Right renal pelvis (tissue), 4 donors: ENCODE measurements at places on chromosomes 13 and 19.
A peak's percentile ranks its signal among the peaks of the same experiment; 100 is the strongest.

DNA sequence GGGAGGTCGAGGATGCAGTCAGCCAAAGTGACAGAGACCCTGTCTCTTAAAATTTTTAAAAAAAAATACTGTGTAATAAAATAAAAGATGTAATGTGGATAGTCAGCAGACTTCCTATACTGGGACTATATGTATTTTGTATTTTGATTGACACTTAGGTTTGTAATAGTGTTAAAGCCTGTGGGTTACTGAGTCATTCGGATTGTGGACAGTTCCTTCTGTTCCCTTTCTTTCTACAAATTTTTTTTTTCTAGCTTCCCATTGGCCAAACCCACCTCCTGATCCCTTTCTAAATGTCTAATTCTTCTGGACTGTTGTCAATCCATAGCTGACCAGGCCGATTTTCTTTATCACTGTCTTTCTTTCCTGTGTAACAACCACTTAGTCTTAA lies 108.0 kb downstream of the DNAJC3 start:
- no peak for DNase-seq

- DNase-seq: peak; percentile 45
Measured at GRCh38 chr13:26050568-26051230, 1.1 kb downstream of the SHISA2 start.

DNA sequence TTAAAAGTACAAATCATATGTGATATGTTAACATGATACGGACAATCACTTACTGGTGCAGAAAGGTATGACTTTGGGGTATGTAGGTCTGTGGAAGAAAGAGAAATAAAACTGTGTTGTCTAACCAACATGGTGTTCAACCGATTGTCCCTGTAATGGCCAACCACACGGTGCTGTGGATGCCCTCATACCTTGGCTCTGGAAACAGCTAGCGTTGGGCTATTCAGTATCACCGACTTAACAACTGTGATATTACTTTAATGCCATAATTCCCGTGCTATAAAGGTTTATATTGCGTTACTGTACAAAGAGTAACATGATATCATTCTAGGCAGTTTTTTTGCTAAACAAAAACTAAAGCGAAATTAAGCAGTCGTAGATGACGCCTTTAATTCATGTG lies 448.3 kb downstream of the EFNB2 start:
- DNase-seq: no peak

- DNase-seq: no peak
Measured at GRCh38 chr19:46634045-46634655, 1.9 kb downstream of the GNG8 start.

GRCh38 chr13:29182216-29182615 lies 362.1 kb downstream of the MTUS2 start:
- DNase-seq: no peak

DNA sequence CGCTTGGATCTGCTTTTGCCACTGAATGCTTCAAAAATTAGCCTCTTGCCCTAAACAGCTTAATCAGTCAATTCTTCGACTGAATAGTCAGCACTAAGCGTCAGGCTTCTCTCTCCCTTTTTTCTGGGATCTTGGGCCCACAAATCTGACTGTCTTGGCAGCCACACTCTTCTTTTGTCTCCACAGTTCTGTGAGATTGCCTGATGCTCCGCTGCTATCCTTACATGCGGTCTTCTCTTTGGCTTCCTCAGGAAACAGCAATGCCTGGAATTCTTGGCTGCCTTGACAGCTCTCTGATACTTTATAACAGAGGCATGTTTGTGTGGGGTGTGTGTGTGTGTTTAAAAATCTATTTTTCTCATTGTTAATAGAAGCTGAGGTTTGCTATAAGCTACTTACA lies 32.6 kb downstream of the ERCC5 start:
- DNase-seq: no peak

GRCh38 chr19:45217957-45218334 lies 27.3 kb downstream of the EXOC3L2 start:
- no peak for DNase-seq

DNA sequence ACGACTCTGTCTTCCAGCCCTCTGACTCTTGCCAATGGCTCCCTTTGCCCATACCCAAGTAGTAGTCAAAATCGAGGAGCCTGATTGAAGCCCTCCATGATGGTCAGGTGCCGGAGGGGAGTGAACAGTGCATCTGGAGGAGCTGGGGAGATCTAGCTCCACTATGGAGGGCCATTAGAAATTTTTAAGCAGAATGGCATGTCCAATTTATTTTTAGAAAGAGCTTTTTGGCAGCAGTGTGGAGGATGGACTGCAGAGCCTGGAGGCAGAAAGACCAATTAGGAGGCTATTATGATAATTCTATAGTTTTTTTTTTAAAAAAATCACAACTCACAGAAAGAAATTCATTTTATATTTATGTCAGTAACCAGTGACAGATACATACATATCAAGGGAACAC lies 92.7 kb upstream of the SLC7A1 start:
- no peak for DNase-seq

DNA sequence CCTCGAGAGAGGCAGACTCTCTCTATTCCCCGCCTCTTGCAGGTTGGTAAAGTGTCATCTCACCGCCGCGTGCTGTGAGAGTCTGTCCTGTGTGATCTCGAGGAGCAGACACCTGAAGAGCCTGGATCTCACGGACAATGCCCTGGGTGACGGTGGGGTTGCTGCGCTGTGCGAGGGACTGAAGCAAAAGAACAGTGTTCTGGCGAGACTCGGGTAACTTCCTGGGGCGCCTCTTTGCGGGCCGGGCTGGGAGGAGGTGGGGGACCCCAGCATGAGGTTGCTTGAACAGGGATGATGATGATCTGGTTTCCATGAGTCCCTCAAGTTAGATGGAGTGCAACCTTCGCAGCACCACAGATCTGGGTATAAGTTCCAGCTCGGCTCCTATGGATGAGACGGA lies 67.0 kb downstream of the NLRP5 start:
- DNase-seq: no peak

DNA sequence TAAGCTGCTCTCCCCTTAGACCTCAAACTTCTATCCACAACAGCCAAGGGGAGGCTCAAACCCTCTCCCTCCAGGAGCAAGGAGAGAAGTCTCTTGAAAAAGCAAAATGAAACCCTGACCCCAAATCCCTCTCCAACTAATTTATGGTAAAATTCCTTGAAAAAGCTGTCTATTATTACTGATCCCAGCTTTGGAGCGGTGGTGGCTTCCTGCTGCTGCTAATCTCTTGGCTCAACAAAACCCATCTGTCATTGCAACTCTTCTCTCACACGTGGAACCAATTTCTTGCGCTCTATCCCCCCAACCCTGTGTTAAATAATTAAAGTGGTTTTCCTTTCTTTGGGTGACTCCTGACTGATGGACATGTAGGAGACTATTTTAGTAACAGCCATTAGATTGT lies 64.1 kb upstream of the OXGR1 start:
- no peak for DNase-seq
